ENCODE measurements at places on chromosomes 2 and 18.

GRCh38 chr2:221442128-221442527 lies 130.0 kb downstream of the EPHA4 start:
- no peak for DNase-seq
- H3K27ac ChIP-seq = no peak overlapping the region
- H3K4me3 ChIP-seq = no peak overlapping the region
- peaks cover 13% of the 10 kb centered on the region for H3K36me3 ChIP-seq

GRCh38 chr2:186634701-186635100 lies 44.8 kb downstream of the ITGAV start:
- no peak overlapping the region for H3K4me3 ChIP-seq
- H3K36me3 ChIP-seq = no peaks in the 10 kb centered on the region
- no peaks in the 10 kb centered on the region for H3K4me1 ChIP-seq
- no peaks in the 10 kb centered on the region for H3K27me3 ChIP-seq
- DNase-seq = no peak
- H3K27ac ChIP-seq = no peak overlapping the region

DNA sequence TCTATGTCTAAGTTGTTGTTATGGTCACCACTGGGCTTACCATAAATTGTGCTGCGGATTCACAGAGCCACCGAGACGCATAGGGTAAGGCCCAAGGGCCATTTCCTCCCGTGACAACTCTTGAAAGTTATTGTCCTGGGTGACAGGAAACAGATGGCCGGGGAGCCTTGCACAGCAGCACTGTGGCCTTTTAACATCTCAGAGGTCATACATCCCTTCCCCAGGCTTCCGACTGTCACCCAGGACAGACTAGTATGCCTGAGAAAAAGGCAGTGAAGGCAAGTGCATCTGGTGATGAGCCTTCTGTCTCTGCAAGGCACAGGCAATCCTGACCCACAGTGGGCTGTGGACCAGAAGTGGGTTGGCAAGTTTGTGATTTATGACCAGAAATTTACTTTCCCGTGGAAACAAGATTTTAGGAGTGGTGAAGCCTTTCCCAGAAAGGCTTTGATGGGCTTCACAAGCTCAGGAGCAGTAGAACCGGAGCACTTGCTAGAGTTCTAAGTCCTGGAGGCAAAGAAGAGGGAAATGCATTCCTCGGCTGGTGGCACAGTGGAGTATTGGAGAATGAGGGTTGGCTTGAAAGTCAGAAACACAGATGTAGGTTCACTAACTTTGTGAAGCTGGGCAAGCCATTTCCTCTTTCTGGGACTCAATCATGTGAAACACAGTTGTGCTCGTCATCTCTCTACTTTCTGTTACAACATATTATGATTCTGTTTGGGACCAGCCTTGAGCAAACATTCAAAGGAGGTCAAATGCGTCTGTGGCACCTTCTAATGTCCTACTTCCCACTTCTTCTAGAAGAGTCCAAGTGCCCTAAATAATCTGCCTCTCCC lies 2.0 kb upstream of the CAPN14 start:
- peak overlapping the region; percentile 37 for H3K27ac ChIP-seq
- H3K4me1 ChIP-seq = no peaks in the 10 kb centered on the region
- no peaks in the 10 kb centered on the region for H3K36me3 ChIP-seq
- no peaks in the 10 kb centered on the region for H3K27me3 ChIP-seq
- no peak overlapping the region for H3K4me3 ChIP-seq

- no peaks in the 10 kb centered on the region for H3K4me1 ChIP-seq
- DNase-seq = no peak
- no peaks in the 10 kb centered on the region for H3K27me3 ChIP-seq
Measured at GRCh38 chr2:142515493-142515892, 362.0 kb upstream of the KYNU start.

DNA sequence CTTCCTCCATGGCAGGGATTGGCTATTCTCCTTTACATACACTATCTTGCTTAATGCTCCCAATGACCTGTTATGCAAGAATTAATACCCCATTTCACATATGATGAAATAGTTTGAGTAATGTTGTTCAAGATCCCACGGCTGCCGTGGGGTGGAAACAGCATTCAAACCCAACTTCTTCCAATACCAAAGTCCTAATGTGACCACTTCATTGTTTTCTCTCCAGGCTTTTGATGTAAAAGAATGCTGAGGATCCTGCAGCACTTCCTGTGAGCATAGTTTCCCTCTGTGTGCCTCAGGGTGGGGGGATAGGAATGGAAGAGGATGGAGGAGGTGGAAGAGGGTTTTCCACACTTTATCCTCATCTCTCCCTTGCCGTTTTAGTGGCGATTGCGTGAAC lies 199.4 kb downstream of the IRS1 start:
- no peak overlapping the region for H3K27ac ChIP-seq
- no peaks in the 10 kb centered on the region for H3K27me3 ChIP-seq
- H3K4me1 ChIP-seq = no peaks in the 10 kb centered on the region
- no peaks in the 10 kb centered on the region for H3K36me3 ChIP-seq
- no peak for DNase-seq

DNA sequence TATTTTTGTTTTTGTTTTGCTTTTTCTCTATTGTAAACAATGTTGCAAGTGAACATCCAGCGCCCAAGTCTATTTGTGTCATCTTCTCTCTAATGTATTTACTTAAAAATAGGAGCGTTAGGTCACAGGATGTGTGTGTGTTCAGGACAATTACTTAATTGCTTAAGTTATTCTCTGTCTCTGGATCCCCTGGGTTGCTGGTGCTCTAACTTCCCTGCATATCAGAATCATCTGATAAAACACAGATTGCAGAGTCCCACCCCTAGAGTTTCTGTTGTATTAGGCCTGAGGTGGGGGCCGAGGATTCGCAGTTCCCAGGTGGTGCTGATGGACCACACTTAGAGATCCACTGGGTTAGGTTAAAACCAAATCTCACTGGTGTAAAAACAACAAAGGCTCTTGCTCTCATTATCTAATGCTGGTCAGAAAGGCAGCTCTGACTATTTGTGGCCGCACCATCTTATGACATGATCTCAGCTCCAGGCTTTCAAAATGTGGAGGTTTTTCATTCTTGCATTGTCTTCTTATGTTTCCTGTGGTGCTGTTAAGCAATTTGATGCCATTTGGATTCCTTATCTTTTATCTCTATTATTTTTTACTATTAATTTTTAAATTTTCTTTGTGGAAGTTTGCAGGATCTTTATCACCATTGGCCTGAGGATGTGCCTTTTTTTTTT lies 87.7 kb downstream of the CLIP4 start:
- DNase-seq = no peak
- H3K27me3 ChIP-seq = no peaks in the 10 kb centered on the region
- no peaks in the 10 kb centered on the region for H3K4me1 ChIP-seq
- no peak overlapping the region for H3K4me3 ChIP-seq
- no peak overlapping the region for H3K27ac ChIP-seq

Data from heart right ventricle (tissue), 16 donors.